ENCODE measurements at places on chromosomes 5 and 9. TPM values are rescaled to one million over a fixed set of nuclear protein-coding genes. Genes with fewer than 3 reads are reported as not detected.

The GPR21 gene
- 1.9 TPM for total RNA-seq

The PCDHGA8 gene
- total RNA-seq = 1.9 TPM

The IQGAP2 gene
- total RNA-seq = 119 TPM

The NIM1K gene
- 0.26 TPM for total RNA-seq

The CA9 gene
- 777 TPM for total RNA-seq

The HAVCR2 gene
- total RNA-seq = 9.6 TPM

The RLN2 gene
- not detected for total RNA-seq

The FOXD4L3 gene
- not detected for total RNA-seq

- no peak for DNase-seq
These were observed 28.8 kb upstream of the POMT1 start for GRCh38 chr9:131473891-131474290.

DNA sequence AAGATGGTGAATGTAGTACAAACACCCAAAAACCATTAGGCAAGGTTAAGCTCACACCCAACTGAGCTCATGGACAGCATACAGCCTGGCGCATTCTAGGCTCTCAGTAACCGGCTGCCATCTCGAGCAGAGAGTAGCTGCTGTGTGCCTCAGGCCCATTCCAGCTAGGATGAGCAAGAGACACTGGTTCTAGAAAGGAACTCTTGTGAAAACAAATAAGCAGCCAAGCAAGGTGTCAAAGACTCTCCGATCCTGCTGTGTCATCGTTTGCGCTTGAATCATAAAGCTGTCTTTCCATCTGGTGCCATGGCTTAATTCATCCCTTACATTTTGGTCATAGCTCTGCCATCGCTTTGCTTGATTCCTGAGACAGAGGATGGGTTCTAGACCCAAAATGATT is 135.4 kb upstream of the MSX2 start:
- no peak for DNase-seq

DNA sequence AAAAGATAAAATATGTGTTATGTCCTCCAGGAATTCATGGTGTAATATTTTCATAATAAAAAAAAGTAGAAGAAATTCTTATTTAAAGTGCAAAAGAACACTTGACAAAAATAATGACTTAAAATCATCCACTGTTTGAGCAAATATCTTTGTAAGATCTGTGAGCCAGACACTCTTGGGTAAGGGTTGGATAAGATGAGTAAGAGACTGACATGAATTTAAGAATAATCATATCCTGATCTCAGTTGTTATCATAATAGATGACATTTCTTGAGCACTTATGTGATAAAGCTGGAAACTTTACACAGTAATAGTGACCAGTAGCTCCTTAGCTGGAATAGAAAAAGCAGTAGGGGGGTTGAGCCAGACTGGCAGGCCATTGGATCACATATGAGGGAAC is 40.0 kb upstream of the ADRB2 start:
- DNase-seq = no peak

GRCh38 chr5:116881921-116882531 is 307.4 kb upstream of the SEMA6A start:
- no peak for DNase-seq

DNA sequence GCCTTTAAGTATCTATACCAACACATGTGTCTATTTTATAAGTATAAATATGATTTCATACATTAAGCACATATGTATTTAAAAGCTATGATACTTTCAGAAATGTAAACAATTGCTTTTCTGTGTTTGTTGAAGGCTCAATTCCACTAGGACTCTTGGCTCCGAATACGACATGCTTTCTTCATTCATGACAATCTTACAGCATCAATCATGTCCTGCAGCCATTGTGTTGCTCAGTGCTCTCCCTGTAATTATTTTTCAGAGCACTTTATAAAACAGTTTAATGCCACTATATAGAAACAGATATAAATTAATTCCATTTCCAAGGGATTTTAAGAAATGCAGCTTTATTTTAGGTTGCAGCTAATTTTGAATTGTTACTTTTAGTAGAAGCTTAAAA is 167.3 kb downstream of the TAF11L14 start:
- no peak for DNase-seq

DNA sequence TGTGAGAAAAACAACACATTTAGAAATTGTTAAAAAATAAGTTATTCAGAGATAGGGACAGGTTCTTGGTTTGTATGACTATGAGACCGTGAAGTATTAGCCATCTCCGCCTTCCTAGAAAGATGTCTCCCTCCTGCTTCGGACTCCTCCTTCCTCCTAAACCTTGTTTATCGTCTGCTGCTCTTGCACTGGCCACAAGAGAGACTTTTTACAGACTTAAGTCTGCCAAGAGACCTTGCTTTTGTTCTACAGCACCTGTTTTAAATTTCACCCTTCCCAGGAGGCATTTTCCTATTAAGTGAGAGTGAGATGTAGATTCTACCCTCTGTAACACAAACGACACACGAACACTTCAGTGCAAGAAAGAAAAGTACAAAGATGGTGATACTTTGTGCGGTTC is 274.6 kb downstream of the ARHGEF28 start:
- DNase-seq = no peak

- DNase-seq = no peak
These were observed 220.7 kb downstream of the GNA14 start for GRCh38 chr9:77427256-77427927.

DNA sequence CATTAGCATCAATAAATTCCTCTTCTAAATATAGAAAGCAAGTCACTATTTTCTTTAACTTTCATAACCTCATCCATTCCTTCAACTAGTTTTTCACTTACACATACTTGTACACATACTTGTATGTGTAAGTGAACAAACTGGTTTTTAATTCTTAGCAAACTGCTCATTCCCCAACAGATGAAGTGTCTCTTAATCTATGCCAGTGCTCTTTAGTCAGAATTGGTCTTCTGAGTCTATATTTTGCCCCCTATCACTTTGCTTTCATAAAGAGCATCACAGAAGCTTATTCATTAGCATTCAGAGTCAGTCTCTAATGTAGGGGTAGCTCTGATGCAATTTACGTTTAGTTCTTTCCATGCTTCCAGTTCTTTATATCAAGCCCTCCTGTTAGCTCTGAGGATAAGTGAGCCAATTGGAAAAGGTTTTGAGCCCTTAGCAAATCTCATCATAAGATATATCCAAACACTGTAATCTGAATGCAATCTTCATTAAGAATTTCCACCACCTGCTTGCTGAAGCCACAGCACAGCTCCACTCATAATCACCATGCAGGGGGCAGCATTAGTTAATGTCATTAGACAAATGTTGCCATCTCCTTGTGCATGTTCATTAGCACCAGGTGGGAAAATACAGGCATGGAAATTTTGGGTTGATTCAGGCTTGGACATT is 178.5 kb upstream of the SLC24A2 start:
- DNase-seq = no peak

DNA sequence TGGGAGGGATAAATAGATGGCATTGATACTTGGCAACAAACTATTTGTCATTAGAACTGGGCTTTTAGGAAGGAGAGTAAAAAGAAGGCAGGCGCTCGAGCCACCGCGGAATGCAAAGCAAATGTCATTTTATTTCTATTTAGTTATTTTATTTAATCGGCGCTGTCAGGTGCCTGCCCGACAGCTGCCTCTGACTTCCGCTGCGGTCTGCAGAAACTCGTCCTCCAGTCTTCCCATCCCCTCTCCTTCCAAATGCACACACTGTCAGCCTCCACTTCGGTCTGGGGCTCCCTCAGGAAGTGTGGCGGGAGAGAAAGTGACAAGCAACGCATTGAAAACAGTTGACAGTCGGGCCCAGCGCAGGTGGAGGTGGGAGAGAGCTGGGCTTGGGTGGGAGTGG is 29.3 kb downstream of the ASS1 start:
- no peak for DNase-seq

- DNase-seq = peak; percentile 86
These were observed 117.7 kb downstream of the SLC12A2 start for GRCh38 chr5:128201065-128201926.

GRCh38 chr5:7867260-7867659 is 1.6 kb downstream of the FASTKD3 start:
- no peak for DNase-seq

GRCh38 chr5:172502969-172503368 is 48.6 kb upstream of the SH3PXD2B start:
- DNase-seq = peak; percentile 5

GRCh38 chr5:163269624-163270023 is 167.8 kb upstream of the CCNG1 start:
- no peak for DNase-seq

DNA sequence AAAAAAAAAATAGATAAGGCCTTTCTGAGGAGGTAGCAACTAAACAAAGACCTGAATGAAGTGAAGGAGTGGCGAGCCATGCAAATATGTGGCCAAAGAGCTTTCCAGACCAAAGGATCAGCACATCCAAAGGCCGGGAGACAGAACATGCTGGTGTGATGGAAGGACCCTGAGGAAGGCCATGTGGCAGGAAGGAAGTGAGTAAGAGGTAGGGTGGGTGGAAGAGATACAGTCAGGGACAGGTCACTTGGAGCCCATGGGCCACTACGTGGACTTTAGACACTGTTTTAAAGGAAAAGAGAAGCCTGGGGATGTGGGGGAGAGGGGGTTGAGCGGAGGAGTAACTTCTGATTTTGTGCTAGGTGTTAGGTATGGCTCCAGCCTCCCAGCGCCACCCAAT is 31.3 kb downstream of the SPRY4 start:
- no peak for DNase-seq

DNA sequence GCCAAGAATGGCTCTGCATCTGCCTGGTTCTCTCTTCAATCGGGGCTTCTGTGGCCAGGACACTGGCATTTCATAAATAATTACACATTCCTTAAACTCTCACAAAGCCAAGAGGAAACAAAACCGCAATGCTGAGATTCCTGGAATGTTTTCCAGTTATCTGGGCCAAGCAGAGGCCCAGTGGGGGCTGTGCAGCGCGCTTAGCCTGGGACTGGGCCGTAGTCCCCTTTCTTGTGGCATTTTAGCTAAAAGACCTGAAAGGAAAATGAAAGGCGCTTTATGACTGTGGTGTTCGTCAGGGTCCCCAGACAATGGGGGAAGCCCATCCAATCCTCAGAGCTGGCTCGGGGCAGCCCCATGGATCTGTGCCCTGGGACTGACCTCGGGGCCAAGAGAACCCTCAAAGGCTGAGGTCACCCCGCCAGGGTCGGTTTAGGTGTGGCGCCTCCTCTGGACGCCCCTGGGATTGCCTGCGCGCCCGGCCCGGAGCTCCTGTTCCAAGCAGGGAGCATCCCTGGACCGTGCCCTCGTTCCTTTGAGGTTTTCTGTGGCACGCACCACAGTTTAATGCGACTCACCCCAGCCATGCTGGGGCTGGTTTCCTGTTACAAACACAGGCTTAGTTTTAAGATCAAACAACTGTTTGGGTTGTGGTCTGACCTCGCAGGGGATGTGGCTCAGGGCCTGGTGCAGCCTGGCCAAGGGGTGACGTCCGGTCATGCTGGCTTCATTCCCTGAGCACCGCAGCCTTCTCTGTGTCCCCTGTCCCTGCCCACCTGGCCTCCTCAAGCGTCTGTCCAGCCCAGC is 51.5 kb upstream of the NKD2 start:
- peak; percentile 44 for DNase-seq

DNA sequence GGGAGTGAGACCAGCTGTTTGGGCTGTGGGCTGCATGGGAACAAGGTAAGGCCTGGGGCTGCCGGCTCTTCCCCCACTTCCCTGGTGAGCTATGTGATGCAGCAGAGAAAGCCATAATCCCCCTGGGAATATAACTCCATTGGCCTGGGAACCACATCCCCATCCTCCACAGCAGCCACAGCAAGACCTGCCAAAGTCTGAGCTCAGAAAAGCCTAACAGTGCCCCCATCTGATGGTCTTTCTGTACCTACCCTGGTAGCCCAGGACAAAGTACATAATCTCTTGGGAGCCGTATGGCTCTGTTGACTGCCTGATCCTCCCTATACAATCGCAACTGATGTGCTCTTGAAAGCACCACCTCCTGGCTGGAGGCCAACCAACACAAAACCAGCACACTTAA is 432.6 kb downstream of the CDH18 start:
- DNase-seq = no peak

- no peak for DNase-seq
These were observed 60.4 kb upstream of the RGMB start for GRCh38 chr5:98713027-98713426.

DNA sequence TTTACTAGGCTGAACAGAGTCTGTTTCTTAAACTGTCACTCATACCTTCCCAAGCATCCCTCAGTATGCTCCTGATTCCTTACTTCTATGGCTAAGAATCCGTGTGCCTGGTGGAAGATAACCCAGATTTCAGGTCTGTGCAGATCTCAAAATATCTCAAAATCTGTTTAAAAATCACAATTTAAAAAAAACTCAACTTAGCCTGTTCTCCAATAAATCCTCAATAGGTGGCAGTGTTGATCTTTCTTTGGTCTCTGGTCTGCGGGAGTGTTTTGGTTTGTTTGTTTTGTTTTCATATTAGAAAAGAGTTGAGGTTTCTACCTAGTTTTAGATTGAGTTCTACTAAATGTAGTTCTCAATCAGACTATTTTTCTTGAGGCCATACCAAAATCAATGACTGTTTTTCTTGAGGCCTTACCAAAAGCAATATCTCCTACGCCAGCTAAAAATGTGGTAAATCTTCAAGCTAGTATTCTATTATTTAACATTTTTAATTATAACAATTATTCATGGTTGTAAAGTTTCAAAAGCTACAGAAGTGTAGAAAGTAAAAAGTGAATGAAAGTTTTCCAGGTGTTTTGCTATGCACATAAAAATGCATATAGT is 57.9 kb downstream of the TGFBR1 start:
- no peak for DNase-seq

DNA sequence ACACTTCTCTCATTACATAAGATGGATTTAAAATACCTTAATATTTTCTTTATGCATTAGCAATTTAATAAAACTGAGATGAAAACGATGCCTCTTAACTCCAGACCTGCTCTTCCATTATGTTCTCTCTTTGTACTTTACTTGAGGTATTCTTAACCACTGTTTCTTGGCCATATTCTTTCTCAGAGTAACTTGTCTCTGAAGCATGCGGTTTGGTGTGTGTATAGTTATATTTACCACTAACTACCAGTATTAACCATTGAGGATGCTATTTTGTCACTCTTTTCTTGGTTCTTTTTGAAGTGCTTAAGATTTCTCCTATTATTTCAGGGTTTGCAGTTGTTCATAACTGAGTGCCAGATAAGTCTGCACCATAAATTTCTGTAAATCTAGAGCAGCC is 17.9 kb downstream of the TMEM167A start:
- no peak for DNase-seq

- no peak for DNase-seq
These were observed 223.3 kb downstream of the MEF2C start for GRCh38 chr5:88659529-88660263.

Data from mucosa of gallbladder (tissue), 1 donor.